ENCODE measurements at places on chromosomes 2 and 18.
A peak's percentile ranks its signal among the peaks of the same experiment; 100 is the strongest.

GRCh38 chr18:57113799-57114420, 33.0 kb upstream of the BOD1L2 start:
- no peak for DNase-seq

GRCh38 chr2:151289972-151290866, 751 bp upstream of the NMI start:
- peak; percentile 3 for DNase-seq

- no peak for DNase-seq
These were observed 49.1 kb downstream of the KCNF1 start for GRCh38 chr2:10960606-10961489.

- no peak for DNase-seq
These were observed 80.3 kb upstream of the GAREM1 start for GRCh38 chr18:32550963-32551362.

- no peak for DNase-seq
These were observed 59.1 kb downstream of the ZEB2 start for GRCh38 chr2:144460727-144461307.

GRCh38 chr2:212973347-212973746, 178.1 kb downstream of the IKZF2 start:
- DNase-seq: no peak

GRCh38 chr2:9702604-9703084, 71.8 kb upstream of the YWHAQ start:
- no peak for DNase-seq

GRCh38 chr2:217901835-217902378, 100.9 kb downstream of the TNS1 start:
- DNase-seq: no peak

DNA sequence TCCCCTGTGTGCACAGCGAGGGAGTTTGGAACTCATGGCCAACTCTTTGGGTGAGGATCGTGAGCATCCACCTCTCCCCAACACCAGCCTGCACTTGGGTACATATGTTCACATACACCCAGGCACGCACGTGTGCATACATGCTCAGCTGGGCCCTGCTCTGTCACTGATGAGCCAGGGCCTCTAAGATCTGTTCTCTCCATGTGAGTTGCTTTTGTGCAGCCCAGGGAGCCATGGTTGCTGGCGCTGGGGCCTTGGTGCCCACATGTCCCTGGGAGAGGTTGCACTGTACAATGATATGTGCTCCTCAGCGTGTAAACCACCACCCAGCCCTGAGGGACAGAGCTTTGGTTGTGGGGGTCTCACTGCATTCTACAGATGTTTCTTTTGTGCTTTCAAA, 44.1 kb downstream of the KLHL29 start:
- no peak for DNase-seq

- DNase-seq: no peak
These were observed 18.8 kb downstream of the PSD4 start for GRCh38 chr2:113192459-113193100.

DNA sequence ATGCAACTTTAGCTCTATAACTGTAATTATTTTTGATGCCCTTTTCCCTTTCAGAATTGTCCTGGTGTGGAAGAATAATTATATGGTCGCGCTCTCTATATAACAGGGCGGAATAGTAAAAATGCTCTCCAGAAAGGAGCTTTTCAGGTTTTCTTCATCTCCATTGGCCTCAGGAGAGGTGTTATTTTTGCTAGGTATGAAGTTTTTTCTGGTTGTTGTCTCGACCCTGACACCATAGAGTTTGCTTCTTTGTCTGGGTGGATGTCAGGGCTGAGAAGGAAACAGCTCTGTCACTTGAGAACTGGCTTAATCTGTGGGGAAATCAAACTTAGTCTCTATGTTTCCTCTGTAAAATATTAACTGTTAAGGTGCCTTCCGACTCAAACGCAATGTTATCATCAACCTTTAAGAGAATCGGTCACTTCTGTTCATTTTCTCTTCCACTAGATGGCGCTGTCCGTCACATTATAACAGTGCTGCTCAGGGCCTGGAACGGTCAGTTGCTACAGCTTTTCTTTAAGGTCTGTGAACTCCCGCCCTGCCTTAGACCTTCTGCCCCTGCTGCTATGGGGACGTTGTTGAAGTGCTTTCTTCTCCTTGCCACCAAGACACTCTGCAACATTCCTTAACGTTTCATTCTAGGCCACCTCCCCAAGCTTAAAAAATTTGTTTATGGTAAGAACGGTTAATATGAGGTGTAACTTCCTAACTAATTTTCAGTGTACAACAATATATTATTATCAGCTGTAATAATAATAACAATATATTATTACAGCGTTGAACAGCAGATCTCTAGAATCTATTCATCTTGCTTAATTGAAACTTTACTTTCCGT, 23.8 kb upstream of the SERPINB12 start:
- DNase-seq: peak; percentile 27

GRCh38 chr2:71700658-71701397, 247.5 kb downstream of the DYSF start:
- DNase-seq: no peak

GRCh38 chr18:77106331-77106730, 26.3 kb downstream of the MBP start:
- peak; percentile 55 for DNase-seq

DNA sequence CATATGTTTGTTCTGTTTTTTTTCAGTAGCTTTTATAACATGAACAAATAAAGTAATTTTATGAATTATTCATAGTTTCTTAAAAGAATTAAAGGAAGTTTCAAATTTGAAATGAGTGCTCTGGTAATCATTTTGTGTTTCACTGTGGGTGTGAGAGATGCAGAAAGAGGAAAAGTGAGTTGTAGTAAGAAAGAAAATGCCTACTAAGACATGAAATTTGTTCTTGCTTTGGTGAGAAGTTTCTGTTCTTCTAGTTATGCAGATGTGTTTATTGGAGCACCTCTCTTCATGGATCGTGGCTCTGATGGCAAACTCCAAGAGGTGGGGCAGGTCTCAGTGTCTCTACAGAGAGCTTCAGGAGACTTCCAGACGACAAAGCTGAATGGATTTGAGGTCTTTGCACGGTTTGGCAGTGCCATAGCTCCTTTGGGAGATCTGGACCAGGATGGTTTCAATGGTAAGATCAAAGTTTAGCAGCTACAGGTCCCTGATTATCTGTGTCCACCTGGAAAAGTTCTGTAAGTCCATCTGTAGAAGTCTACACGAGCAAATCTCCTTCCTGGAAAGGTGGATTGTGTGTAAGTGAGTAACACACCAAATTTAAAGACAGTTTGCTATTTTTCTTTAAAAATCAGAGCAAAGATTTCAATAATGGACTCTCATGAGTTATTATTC, 51.4 kb downstream of the ITGAV start:
- DNase-seq: no peak

GRCh38 chr2:238308177-238308576, 12.1 kb upstream of the TRAF3IP1 start:
- DNase-seq: no peak

DNA sequence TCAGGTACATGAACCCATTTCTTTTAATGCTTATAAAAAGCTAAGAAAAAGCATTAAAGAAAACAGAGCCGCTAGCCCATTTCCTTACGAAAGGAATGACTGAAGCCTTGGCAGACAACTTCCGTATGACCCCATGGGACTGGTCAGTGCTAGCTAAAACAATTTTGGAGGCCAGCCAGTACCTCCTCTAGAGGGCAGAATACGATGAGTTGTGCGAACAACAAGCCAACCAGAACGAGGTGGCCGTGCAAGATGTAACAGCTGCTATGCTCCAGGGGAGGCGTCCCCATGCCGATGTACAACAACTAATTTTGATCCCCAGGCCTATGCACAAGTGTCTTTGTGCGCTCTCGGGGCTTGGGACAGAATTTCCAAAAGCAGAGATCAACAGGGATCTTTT, 16.7 kb downstream of the MAP3K2 start:
- no peak for DNase-seq

DNA sequence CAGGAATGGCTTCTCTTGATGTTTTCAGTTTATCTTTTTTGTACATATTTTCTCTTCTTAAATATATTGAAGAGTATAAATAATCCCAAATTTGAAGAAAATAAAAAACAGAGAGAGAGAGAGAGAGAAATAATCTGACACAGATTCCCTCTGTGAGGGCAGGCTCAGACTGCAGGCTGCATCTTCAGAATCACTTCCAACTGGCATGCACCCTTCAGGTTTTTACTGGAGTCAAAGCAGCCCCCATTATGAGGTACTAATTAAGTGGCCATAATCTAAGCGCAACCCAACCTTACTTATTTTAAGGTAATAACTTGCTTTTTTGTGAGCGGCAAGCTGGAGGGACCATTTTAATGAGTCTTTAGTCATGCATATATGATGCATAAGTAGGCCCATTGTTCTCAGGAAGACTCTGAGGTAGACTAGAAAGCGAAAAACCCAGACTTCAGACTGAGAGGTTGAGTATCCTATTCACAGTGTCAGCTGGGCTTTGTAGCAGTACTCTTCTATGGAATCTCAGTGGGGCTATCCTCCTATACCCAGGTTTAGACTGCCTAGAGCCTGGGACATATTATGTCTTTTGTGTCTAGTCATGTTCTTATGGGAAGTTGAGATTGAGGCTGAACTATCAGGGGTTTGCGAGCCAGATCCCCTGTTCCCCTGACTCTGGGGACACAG, 167.4 kb downstream of the SP3 start:
- no peak for DNase-seq

GRCh38 chr18:50076277-50076676, 118.7 kb downstream of the MYO5B start:
- no peak for DNase-seq

- no peak for DNase-seq
These were observed 269.0 kb downstream of the CDCA7 start for GRCh38 chr2:173623438-173624319.

- no peak for DNase-seq
These were observed 2.1 kb downstream of the TTC39C start for GRCh38 chr18:24016643-24017042.

DNA sequence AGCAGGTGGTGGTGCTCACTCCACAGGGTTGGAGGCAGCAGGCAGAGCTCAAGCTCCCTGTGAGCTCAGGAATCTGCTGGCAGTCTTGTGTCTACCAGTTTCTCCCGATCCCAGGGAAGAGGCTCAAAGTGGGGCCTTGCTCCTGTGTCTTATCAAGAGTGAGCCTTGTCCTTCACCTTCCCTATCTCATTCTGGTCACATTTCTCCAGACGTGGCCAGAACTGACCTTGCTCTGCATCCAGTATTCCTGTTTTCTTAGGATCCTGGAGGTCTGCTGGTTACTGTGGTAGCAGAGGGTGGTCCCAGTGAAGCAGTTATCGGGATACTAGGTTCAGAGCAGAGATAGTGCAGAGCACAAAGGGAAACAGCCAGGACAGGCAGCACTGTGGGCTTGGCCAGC, 47.1 kb upstream of the ASB18 start:
- no peak for DNase-seq

GRCh38 chr2:65361623-65362022, 70.8 kb downstream of the SPRED2 start:
- no peak for DNase-seq

DNA sequence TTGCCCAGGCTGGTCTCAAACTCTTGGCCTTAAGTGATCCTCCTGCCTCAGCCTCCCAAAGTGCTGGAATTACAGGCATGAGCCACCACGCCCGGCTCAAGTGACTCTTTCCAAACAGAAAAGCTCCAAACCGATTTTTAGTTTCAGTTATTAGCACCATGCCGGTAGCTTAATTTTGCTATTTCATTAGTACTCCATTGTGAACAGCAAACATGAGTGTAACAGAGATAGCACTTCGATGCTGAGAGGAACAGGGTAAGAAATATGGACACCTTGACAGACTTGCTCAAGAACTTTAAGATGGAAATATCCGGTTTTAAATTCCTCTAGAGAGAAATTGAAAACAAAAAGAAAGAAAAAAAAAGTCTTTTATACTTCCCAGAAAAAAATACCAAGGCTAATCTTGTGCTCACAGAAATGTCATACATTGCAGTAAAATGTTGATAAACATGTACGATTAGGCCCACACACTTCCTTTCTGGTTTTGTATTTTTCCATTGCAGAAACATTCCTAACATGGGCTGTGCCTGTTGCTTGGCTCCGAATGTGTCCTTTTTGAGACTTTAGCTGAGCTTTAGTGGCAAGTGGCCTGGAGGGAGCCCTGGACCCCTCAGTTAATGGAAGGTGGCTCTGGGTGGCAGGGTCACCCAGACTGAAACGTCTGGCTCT, 18.3 kb downstream of the FHL2 start:
- no peak for DNase-seq

GRCh38 chr2:164669291-164669690, 48.0 kb upstream of the GRB14 start:
- DNase-seq: no peak

GRCh38 chr2:120762341-120763061, 26.8 kb downstream of the GLI2 start:
- DNase-seq: no peak

DNA sequence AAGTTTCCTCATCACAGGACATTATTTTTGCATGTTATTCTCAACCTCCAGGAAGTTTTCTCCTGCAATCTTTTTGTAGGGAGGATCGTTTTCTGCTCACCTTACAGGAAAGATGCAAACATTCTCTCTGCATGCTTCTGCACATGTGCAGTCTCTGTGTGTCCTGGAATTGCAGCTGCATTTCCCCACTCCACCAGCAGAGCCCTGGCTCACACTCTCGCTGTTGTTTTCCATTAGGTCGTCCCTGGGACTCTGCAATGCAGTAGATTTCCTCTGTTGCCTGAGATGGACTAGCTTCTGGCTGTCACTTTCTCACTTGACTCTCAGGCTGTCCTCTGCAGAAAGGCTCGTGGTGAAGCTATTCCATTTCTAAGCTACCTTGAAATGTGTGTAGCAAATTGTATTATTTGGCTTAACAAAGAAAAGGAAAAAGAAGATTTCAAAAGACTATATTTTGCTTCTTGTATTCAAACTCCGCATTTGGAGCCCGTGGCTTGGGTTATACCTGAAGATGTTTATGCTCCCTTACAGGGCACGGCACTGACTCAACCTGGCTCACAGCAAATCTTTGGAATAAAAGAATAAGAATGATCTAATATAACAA, 346.7 kb downstream of the RAD51AP2 start:
- no peak for DNase-seq

DNA sequence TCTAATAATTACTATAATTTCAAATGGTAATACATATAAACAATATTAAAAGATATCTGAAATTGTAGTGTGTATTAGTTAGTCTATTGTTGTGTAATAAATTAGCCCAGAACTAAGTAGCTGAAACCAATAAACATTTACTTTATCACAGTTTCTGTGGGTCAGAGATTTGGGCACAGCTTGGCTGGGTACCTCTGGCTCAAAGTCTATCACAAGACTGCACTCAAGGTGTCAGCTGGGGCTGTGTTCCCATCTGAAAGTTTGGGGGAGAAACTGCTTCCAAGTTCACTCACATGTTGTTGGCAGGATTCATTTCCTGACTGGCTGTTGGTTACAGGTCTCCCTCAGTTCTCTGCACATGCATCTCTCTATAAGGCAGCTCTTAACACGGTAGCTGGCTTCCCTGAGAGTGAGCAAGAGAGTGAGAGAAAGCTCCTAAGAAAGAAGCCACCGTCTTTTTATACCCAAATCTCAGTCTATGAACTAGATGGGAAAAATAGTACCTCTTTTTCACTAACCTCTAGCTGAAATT, 25.6 kb upstream of the WIPF1 start:
- DNase-seq: no peak

DNA sequence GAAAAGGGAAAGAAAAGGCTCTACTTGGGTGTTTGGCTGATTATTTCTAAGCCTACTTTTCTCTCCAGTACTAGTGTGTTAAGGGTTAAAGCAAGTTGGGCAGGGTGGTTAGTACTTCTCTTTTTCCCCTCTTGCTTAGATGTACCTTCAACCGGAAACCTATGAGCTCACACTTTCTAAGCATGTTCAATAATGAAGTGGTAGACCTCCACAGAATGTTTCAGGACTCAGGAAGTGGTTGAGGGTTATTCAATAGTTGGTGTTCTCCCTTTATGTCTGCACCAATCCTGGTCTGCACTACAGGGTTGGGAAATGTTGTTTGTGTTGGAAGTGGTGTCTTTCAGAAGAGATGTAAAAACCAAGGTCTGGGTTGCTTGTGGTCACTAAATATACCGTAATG, 137.1 kb downstream of the ZEB2 start:
- DNase-seq: no peak

Data from stimulated activated CD4-positive, alpha-beta T cell treated with anti-CD3 and anti-CD28 coated beads, Interleukin-4, amount 100 ng/mL, for 4 hours (primary cell).